ENCODE measurements at places on chromosomes 16 and 17.

DNA sequence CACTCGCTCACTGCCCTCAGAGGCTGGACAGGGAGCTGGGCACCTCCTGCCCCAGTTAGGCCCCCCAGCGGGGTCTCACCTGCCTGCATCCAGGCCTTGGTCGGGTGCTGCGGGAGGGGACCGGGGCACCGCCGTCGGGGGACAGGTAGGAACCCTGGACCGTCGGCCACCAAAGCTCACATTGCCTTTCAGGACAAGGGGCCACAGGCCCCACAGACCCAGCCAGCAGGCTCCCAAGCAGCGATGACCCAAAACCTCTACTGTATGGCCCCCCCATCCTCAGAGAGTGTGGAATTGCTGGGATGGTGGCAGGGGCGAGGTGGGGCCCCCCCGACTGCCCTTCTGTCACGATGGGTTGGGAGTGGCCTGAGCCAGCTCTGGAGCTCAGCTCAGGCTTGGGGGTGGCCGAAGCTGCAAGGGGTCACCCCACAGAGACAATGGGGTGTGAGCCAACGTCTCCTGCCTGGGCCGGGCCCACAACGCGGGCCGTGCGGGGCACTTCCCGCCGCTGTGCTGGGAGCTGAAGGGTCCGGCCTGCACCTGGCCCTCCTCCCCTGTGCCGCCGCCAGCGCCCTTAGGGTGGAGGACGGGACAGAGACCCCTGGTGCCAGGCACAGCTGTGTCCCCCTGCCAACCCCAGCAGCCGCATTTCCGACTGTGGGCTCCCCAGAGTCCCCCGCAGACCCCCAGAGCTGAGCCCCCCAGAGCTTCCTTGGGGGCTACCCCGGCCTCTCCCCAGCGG lies 498 bp downstream of the IGFALS start:
- DNase-seq = no peak

GRCh38 chr16:11313493-11314308 lies 31.6 kb upstream of the RMI2 start:
- DNase-seq = no peak

GRCh38 chr17:40095351-40095943 lies 4.9 kb downstream of the NR1D1 start:
- no peak for DNase-seq

DNA sequence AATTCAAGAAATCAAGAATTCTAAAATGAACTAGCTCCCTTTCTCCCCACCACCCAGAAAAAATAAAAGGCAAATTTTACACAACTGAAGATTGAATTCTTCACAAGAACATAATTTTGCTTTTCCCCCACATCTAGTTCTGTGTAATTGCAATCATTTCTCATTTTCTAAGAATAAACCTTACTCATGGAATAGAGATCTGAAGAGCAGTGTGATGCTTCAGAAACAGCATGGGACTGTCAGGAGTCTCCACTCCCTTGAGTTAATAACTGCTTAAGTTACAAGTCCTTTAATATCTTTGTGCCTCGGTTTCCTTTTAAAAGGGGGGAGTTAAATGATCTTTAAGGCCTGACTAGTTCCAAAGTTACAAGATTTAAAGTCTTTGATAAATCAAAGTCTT lies 53.7 kb downstream of the CACNG1 start:
- no peak for DNase-seq

DNA sequence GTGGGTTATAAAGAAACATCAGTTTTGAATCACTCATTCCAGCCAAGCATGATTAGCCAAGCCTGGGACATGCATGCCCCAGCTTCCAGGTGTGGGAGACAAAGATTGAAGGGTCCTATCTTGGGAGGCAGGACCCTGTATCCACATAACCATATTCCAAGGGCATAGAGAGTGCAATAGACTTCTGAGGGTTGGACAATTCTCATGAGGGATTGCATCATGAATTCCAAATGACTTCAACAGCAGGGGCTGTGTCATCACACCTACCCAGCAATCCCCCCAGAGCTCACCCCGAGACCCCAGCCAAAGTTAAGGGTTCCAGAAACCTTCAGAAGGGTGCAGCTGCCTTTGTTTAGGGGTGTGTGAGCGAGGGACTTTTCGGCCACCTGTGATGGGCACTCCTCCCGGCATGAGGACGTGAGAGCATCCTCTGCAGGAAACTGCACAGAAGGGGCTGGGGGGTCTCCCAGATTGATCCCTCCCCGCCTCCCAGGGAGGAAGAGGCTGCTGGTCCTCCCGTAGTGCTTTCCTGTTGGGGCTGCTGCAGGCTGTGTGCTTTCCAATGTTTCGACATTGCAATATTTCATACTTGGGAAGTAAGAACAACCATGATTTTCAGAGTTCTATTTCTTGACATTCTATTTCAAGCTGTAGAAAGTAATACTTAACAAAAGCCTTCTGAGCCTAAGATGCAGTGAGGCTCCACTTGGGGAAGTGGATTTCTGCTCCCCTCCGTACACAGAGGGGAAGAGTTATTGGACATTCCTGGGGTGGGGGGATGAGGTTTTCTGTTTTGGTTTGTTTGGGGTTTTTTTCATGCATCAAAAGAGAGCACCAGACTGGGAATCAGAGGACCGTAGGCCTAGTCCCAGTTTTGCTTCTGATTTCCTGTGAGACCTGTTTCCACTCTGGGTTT lies 13.3 kb upstream of the PITPNM3 start:
- DNase-seq = peak; percentile 30

DNA sequence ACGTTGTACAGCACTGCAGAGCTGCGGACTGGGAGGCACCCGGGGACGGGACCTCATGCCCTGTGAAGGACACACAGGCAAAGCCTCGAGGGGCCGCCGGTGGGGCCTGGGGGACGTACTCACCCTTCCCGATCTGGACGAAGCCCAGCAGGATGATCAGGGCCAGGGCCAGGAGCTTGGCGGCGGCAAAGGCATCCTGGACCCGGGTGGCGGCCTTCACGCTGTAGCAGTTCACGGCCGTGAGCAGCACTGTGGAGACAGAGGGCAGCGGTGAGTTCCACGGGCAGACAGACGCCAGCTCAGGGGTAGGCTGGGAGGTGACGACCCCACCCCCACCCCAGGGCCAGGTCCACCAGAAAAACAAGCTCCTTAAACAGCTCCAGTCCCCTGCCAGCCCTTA lies 17.7 kb downstream of the SLC7A5 start:
- DNase-seq = no peak

- no peak for DNase-seq
These were observed 144.7 kb downstream of the CDK5R1 start for GRCh38 chr17:32631341-32632096.

- DNase-seq = no peak
These were observed 71.8 kb upstream of the DOC2B start for GRCh38 chr17:253091-253846.

DNA sequence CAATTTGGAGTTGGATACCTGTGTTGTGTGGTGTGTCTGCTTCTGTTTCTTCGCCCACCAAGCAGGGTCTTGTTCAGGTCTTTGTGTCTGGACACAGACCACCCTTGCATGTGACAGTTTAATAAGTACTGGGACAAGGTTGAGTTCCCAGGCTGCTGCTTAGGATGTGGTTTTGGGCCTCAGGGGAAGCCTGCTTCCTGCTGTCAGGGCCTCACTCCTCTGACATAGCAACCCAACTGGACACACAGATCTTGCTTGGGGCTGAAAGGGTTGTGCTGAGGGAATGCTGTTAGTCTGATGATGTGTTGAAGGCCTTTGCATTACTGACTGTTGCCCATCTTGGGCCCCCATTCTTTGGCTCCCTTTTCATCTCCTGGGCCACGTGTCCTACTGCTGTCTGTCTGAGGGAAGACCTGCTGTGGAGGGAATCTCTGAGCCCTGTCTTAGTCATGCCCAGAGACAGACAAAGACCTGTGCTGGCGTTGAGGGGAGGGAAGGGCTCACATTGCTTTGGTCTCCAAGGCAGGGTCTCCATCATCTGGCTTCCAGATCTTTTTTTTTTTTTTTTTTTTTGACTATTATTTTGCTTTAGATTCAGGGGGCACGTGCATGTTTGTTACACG lies 4.7 kb upstream of the TGFB1I1 start:
- DNase-seq = no peak

GRCh38 chr16:2517954-2518605 lies 2.1 kb upstream of the AMDHD2 start:
- DNase-seq = no peak

DNA sequence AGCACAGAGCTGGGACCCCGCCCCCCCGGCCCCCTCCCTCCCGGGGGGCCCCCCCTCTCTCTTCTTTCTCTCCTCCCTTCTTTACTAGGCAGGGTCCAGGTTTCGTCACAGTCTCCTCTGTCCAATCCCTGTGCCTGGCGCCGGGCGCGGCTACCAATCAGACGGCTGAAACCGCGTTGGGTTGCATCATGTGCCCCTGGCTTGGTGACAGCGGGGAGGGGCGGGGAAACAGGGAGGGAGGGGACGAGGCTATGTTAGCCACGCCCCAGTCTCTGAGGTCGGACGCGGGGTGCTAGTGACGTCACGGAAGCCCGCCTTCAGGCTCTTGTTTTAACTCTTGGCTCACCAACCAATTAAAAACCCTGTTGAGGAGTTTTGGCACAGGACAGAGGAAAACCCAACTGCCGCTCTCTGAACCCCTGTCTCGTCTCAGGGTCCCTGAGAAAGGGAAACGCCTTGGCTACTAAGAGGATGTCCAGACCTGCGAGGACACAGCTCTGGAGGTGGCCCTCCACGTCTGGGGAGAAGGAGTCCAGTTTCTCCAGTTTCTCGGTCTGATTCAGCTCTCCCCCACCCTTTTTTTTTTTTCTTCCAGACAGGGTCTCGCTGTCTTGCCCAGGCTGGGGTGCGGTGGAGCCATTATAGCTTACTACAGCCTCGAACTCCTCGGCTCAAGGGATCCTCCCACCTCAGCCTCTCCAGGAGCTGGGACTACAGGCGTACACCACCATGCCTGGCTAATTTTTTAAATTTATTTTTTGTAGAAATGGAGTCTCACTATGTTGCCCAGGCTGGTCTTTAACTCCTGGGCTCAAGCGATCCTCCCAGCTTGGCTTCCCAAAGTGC lies 441 bp upstream of the PLEKHH3 start:
- peak; percentile 100 for DNase-seq

DNA sequence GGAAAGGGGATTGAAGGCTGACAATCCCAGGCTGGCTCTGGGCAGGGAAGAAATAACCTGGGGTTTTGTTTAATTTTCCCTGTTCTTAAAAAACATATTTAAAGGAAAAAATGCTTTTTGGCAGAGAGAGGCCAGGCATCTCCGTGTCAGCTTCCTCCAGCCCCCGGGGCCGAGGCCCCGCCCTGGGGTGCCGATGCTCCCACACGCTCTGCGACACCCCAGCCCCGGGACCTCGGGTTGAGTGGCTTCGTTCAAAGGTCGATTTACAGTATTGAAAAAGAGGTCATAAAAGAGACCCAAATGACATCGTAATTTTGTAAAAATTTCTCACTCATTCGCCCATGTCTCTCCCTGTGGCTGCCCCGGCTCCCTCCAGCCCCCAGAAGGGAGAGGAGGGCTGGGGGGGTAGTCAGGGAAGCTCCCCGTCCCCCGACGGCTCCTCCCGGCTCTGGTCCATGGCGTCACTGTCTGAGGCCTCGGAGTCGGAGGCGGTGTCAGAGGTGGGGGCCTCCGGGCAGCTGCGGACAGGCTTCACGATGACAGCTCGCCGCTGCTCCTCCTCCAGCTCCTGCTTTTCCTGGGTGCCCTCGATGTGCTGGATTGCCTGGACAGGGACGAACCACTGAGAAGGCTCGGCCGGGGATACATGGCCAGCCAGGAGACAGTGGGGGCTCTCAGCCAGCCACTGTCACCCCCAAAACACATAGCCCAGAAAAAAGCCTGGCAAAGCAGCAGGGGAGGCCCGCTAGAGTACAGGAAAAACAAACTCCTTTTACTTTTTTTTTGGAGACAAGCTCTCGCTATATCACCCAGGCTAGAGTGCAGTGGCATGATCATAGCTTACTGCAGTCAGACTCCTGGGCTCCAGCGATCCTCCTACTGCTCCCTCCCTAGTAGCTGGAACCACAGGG lies 14.9 kb downstream of the TFAP4 start:
- no peak for DNase-seq

DNA sequence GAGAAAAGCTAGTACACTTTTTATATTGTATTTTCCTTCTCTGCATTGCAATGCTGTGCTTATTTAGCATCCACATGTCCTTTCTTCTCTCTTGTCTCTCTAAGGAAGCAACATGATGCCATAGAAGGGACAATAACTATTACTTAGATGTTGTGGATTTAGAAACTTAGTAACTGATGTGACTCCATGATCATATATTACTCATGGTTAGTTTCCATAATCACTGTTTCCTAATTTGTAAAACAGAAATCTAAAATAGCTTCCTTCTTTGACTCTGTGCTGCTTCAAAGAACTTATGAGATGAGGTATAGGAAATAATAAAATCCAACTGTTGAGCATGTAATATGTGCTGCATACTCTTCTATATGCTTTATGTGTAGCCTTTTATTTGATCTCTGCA lies 6.6 kb upstream of the ABCA5 start:
- no peak for DNase-seq

- no peak for DNase-seq
These were observed 8.7 kb downstream of the FAM234A start for GRCh38 chr16:243348-243747.

GRCh38 chr17:73560661-73561060 lies 83.6 kb downstream of the SDK2 start:
- no peak for DNase-seq

DNA sequence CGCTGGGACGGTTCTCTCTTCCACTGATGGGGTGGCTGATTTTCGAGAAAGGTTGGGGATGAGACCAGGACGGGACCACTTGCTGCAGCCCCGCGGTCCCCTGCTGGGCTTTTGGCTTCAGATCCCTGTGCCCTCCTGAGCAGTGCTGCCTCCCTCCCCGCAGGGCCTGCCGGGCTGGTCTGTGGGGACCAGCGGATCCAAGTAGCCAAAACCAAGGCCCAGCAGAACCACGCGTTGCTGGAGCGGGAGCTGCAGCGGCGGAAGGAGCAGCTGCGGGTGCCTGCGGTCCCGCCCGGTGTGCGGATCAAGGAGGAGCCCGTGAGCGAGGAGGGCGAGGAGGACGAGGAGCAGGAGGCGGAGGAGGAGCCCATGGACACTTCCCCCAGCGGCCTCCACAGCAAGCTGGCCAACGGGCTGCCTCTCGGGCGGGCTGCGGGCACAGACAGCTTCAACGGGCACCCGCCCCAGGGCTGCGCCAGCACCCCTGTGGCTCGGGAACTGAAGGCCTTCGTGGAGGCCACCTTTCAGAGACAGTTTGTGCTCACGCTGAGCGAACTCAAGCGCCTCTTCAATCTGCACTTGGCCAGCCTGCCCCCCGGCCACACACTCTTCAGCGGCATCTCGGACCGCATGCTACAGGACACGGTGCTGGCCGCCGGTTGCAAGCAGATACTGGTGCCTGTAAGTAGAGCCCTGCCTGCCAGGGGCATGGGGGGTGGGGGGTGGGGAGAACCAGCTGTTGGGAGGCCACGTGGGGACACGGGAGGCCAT lies 28.6 kb downstream of the POLR3E start:
- DNase-seq = no peak

DNA sequence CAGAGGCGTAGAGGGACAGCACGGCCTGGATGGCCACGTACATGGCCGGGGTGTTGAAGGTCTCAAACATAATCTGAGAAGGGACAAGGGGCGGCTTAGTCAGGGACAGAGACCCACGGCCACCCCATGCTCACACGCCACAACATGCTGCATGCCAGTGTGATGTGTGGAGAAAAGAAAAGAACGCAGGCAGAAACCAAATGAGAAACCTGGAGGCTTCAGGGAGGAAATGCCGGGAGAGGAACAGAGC lies 1.1 kb downstream of the ACTG1 start:
- no peak for DNase-seq

GRCh38 chr17:17868641-17869522 lies 32.1 kb upstream of the SREBF1 start:
- peak; percentile 44 for DNase-seq

Data from fibroblast of skin of right quadriceps (primary cell).